Globus pallidus (tissue), 1 donor: ENCODE measurements at places on chromosomes 5 and 9.

- DNase-seq = no peak
These were observed 4.4 kb downstream of the PLK2 start for GRCh38 chr5:58455480-58455879.

- DNase-seq = no peak
These were observed 5.3 kb downstream of the RALGDS start for GRCh38 chr9:133115604-133116345.

GRCh38 chr9:14303100-14303499, 10.8 kb downstream of the NFIB start:
- peak; percentile 65 for DNase-seq

DNA sequence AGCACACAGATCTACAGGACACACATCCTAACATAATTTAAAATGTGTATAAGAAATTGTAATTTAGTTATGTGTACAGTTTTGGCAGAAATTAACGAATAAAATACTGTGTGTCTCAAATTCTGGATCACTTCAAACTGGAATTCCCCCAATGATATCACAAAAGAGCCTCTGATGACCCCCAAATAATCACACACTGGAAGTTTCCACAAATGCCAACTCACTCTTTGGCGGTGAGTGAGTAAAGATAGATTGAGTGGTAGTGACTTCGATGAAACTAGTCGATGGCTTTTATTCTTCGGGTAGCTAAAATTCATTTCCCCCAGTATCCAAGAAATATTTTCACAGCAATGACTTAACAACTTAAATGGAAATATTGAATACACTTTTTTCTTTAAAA, 2.2 kb downstream of the ZNF366 start:
- no peak for DNase-seq

- no peak for DNase-seq
These were observed 1.3 kb downstream of the TMEM174 start for GRCh38 chr5:73174100-73174815.

DNA sequence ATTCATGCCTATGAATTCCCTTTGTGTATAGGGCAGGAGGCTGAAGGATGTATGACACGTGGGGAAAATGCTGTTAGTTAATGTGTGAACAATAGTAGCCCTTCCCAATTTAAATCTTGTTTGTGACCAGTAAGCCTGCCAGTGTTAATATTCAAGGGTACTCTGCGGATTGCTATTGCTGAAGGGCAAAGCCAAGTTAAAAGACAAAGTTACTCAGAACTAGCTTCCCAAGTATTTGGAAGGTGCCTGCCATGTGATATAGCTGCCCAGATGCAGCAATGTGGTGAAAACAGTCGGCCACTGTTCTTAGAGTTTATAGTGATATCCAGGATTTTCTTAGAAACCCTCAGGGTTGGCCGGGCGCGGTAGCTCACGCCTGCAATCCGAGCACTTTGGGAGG, 34.6 kb downstream of the MARVELD2 start:
- DNase-seq = no peak

DNA sequence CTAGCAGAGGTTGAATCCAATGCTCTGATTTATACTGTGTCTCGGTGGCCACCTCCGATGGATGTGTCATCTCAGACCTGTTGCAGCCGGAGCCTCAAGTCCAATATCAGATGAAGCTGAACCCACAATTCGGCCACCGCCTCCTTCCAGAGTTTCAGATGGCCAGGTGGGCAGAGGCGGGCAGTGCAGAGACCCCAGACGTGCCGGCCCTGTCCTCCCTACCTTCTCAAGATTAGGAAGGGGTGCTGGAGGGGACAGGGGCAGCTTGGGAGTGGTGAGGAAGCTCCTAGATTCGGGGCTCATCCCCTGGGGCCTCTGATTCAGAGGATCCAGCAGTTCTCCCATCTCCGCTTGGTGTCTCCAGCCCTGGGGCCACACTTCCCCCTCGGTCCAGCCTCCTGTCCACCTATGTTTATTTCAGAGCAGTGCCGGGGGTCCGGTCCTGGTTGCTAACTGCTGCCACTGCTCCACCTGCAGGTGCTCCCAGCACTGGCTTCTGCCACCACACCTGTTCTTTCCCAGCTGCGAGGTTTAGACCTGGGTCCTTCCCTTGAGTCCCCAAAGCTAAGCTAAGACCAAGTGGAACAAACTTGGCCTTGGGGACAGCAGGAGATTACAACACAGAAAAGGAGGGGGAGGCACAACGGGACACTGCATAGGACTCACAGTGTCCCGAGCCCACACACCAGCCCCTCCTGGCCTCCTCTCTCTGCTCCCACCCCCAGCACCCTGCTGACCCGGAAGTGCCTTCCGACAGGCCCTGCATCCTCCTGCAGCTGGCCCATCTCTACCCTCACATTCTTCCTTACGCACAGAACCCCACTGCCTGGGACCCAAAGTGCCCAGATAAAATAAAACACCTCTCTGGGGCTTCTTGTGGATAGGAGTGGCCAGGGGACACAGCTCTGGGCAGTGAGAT, 81.6 kb downstream of the NTNG2 start:
- no peak for DNase-seq

DNA sequence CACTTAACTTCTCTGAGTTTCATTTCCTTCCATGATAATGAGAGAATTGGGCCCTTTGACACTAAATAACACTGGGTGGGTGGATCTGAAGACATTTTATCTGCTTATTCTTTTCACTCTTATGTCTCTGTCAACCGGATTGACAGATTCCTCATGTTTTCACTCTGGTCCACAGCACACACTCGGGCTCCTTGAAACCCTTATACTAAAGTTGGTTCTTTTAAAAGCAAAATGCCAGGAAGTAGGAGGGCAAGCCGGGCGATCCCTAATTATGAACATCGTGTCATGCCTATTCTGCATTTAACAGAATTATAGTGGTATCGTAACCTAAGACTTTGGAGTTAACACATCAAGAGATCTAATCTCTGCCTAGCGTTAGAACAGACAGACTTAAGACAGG, 28.2 kb upstream of the CREBRF start:
- DNase-seq = no peak

GRCh38 chr9:124198948-124199347, 58.8 kb upstream of the NEK6 start:
- DNase-seq = no peak

GRCh38 chr9:37034305-37034937, 353 bp upstream of the PAX5 start:
- DNase-seq = no peak

DNA sequence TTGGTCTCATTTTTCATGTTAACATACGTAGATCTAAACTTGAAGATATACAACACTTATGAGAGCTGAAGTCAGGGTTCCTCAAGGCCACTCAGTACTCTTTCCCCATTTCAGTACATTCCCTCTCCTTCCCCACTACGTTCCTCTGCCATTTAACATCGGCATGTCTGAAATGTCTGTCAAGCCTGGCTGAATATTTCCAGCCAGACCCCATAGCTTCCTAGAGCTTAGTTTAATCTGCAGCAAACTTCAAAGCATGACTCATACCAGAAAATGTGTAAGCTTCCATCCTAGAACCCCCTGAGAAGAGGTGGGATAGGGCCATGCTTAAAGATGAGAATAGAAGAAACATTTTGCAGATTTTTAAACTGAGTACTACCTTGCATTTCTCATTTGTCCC, 6.2 kb downstream of the GZMA start:
- no peak for DNase-seq

GRCh38 chr5:77669677-77670076, 31.2 kb upstream of the OTP start:
- no peak for DNase-seq

DNA sequence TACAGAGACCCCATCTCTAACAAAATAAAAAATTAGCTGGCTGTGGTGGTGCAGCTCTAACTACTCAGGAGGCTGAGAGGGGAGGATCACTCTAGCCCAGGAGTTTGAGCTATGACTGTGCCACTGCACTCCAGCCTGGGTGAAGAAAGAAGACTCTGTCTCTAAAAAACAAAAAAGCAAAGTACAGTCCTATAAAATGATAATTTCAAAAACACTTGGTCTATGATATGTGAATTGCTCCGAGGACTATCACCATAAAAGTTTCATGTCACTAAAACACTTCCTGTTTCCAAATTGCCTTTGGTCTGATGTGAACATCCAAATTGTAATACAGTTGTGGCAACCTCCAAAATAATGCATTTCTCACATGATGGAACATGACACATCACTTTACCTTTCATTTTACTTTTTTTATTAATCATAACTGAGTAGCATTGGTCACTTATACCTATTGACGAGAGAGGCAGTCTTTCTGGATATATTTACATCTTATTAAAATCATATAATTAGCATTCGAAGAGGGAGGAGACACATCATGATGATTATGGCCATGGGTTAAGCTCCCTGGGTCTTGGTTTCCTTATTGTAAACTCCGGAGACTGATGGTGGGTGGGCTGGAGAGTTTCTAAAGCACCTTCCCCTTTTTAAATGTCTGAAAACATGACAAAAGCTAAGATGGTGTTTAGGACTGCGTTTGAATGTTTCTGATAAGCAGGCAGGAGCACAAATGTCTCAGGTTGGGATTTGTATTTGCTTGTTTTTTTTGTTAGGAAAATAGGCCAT, 25.8 kb upstream of the CD180 start:
- no peak for DNase-seq

DNA sequence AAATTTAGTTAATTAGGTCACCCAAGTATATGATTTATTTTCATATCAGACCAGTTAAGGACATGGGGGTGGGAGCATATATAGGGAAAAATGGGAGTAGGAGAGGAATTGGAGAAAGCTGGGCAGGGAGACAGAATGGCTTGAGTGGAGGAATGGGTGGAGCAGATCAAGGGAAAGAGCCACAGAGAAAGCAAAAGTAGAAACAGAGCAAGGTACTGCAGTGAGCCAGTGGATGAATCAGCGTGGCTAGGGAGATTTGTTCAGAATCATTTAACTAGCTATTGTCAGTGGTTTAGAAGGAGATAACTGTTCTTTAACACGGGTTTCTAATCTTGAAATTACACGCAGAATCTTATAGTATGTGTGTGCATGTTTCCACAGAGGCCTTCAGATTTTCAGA, 37.4 kb downstream of the SNX24 start:
- DNase-seq = no peak

- DNase-seq = peak; percentile 62
These were observed 34.5 kb upstream of the GLIS3 start for GRCh38 chr9:4334410-4334813.

- DNase-seq = no peak
These were observed 54.6 kb upstream of the CEMIP2 start for GRCh38 chr9:71822935-71823334.

- DNase-seq = no peak
These were observed 13.7 kb upstream of the GRIA1 start for GRCh38 chr5:153476767-153477166.

- no peak for DNase-seq
These were observed 273.0 kb upstream of the CTNND2 start for GRCh38 chr5:12177225-12177624.

- DNase-seq = no peak
These were observed 43.6 kb downstream of the CCDC192 start for GRCh38 chr5:127746756-127747155.

DNA sequence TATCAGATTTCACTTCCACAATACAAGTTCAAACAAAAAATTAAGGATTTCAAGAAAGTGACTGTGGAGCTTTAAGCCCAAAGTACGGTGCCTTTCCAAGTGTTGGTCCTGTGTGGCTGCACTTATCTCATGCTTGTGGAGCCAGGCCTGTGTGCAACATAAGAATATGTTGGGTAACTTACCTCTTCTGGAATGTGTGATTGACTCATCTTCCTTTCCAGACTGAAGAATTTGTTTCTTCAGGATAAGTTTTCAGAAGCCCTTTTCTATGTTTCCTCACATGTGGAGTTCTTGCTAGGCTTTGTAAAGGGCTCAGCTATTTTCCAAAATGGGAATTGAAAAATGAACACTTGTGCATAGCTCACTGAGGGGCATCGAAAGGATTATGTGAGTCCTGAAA, 485.1 kb upstream of the PAPPA start:
- DNase-seq = no peak

DNA sequence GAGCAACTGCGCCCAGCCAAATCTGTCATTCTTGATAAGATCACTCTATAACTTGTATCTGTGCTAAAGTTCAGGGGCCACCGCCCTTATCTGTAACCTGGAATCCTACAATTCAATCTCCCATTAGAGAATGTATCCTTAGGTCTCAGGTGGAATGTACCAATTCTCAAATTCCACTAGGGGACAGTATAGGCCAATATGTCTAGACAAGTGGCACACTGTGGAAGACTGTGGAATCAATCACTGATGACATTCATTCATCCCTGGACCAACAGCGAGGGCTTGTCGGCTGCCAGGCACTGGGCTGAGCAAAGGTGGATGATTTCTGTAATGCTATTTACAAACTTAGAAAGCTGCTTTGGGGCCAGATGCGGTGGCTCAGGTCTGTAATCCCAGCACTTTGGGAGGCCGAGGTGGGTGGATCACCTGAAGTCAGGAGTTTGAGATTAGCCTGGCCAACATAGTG, 28.7 kb upstream of the MEGF9 start:
- no peak for DNase-seq

DNA sequence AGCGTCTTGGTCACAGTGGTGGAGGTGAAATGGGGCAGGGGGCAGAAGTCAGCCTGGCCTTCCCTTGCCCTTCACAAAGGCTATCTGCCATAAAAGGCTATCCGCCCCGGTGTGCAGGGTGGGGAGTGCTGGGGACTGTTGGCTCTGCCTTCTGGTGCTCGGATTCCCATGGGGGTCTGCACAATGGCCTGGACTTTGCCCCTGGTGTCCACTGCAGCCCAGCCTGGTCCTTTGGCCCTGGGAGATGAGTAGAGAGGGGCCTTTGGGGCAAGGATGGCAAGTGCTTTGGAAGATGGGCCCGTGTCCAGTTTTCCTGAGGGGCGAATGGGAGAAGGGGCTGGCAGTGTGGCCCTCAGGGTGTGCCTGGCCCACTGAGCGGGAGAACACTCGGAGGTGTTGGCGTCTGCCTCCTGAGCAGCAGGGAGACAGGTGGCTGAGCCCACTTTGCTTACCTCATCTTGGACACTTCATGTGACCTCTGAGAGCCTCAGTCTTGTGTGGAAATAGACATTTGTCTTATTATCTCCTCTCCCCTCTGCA, 69.9 kb downstream of the HSPA4 start:
- DNase-seq = no peak

- DNase-seq = no peak
These were observed 11.3 kb downstream of the FRMD3 start for GRCh38 chr9:83526901-83527300.

DNA sequence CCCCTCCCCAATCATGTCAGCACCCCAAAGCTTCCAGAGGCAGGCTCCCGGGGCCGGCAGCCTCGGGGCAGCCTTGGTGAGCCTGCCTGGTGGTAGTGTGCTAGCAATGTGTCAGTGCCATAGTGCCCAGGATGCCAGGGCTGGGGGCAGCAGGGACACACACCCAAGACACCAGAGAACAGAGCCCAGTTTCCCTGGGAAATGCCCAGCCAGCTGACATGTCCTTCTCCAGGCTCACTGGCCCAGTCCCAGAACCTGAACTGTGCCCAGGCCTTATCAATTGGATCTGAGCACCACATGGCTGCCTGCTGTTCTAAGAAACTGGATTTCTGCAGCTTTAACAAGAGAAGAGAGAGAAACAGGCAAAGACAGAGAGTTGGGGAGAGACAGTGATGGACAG, 74.9 kb upstream of the LRRTM2 start:
- peak; percentile 40 for DNase-seq

- DNase-seq = no peak
These were observed 515.2 kb downstream of the ZNF608 start for GRCh38 chr5:124231230-124231629.

GRCh38 chr5:164051745-164052144, 546.3 kb downstream of the MAT2B start:
- no peak for DNase-seq

- no peak for DNase-seq
These were observed 714 bp upstream of the CETN3 start for GRCh38 chr5:90410178-90410762.

GRCh38 chr9:33032292-33032691, 7.2 kb downstream of the DNAJA1 start:
- DNase-seq = no peak
